Karpas-422 (cell line): ENCODE measurements at places on chromosomes 5 and 9.

DNA sequence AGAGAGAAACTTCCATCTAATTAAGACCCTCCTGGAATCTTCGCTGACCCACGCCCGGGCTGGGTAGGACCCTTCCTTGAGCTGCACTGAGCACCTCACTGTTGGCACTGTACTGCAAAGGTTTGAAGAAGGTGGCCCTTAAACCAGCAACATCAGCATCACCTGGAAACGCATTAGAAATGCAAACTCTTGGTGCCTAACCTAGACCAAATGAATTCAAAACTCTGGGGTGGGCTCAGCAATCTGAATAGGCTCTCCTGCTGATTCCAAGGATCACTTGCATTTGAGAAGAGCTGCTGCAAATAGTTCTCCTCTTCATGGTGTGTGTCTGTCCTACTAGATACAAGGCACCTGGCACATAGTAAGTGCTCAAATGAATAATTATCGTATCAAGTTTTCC, 2.7 kb upstream of the ZNF618 start:
- DNase-seq, result no peak

GRCh38 chr5:143194206-143194605, 209.3 kb downstream of the NR3C1 start:
- no peak for DNase-seq

- no peak for DNase-seq
Measured at GRCh38 chr5:5780253-5780652, 357.8 kb downstream of the ICE1 start.

DNA sequence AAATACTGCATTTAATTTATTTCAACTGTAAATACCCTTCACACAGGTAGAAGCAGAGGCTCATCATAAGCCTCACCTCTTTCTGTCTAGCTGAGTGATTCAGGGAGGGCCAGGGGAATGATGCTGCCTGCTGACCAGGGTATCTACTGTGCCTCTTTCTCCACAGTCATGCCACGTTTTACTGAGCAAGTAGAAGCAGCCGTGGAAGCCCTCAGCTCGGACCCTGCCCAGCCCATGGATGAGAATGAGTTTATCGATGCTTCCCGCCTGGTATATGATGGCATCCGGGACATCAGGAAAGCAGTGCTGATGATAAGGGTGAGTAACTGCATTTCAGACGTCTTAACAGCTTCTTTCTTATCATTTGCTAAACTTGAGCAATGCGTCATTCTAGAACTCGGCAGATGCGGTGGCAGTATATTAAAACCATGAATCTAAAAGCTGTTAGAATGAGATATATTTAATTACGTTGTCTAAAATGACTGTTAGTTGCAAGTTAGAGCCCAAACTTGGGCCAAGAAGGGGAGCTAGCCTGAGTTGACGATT, 50.0 kb upstream of the LRRTM2 start:
- no peak for DNase-seq

GRCh38 chr5:72812488-72812887, 4.0 kb upstream of the TNPO1 start:
- DNase-seq, result no peak

DNA sequence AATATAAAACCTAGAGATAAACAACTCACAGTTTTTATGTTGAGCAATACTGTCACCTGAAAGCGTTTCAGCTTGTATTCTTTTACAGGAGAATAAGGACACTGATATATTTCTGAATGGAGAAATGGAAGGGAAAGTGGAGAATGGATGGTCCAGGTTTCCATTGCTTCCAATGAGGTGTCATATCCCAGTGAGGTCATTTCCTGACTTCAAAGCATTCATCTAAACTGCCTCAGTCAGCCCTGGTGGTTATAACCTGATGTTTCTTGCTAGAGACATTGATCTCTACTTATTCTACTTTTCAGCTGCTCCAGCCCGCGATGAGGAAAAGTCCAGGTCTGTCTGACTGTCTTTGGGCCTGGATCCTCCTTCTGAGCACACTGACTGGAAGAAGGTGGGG, 2.6 kb downstream of the GABRA1 start:
- no peak for DNase-seq

- DNase-seq, result no peak
Measured at GRCh38 chr5:31280210-31280609, 86.7 kb downstream of the CDH6 start.

GRCh38 chr9:8668751-8669150, 869.2 kb upstream of the DMAC1 start:
- DNase-seq, result no peak

DNA sequence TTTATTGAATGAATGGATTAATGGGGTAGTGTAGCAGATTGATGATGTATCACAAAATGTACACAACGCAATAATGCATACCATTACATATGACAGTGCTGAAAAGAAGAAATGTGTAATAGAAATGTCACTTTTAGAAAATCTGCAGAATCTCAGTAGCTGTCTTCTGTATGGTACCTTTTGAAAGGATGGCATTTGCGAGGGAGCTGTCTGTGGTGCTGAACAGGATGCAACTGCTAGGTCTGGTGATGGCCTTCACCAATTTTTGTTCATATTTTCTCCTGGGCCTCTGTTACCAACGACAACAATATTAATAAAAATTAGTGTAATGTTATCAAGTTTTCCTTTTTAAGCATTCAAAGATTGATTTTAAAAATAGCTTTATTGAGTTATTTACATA, 36.2 kb upstream of the OTULIN start:
- peak; percentile 83 for DNase-seq

DNA sequence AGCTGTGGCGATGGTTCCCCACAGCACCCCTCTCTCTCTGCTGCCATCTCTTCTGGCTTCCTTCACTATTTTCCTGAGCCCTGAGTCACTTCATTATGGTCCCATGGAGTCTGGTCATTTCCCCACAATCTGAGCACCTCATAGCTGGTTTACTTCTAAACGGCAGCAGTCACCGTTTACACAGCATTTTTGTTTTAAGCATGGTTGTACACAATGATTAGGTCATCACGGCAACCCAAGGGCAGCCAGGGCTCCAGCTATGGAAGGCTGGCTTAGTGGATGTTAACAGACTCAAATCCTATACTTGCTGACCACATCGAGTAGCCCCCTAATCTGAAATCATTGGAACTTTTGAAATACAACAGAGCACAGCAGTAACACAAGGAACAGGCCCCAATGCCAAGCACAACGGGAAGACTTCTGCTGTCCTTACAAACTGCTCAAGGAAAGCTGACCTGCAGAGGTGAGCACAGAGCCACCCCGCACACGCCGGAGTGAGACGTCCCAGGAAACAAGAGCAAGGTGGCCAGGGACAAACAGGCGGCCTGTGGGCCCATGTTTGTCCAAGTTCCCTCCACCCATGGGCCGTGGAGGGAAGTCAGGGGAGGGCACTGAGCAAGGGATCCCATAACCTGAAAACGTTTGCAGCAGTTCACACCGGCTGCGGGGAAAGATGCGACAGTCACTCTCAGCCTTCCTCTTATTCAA, 22.9 kb downstream of the CAMSAP1 start:
- no peak for DNase-seq

GRCh38 chr5:89187883-89188465, 305.0 kb upstream of the MEF2C start:
- no peak for DNase-seq

- DNase-seq, result no peak
Measured at GRCh38 chr5:96287136-96287535, 145.9 kb downstream of the PCSK1 start.

DNA sequence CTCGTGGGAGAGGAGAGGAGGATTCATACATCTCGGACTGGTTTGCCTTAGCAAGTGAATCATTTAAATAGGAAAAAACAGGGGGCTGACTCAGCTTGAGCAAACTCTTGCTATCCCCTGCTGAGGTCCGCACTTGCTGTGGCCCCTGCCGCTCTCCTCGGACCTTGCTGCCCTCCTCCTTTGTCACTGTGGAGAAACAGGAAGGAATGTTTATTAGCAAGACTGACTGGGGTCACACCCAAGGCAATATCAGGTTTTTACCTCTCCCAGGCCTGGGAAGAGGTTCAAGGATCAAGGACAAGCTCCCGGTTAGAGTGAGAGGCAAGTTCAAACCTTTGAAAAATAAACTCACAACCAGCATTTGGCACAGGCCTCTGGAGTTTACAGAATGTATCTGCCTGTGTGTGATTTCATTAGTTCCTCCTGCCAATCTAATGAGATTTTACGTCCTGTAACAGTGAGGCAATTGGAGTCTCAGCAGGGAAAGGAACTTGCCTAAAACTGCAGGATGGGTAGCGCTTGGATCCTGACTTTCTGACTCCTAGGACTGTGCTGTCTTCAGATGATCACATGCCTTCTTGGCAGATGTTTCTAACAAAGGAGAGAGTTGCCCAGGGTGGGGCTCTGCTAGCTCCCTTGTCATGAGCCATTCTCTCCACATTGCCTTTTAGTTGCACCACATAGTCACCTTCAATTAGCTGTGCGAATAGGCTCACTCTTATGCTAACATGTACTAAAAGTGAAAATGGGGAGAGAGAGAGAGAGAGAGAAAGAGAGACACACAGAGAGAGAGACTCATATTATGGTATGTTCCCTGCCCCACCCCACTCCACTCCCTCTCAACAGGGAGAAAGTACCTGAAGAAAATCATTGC, 108.6 kb upstream of the CDKN2B start:
- DNase-seq, result no peak

GRCh38 chr5:19608444-19609002, 379.5 kb downstream of the CDH18 start:
- peak; percentile 42 for DNase-seq

- no peak for DNase-seq
Measured at GRCh38 chr5:44252545-44252944, 136.7 kb downstream of the FGF10 start.

GRCh38 chr9:131065599-131065998, 30.7 kb upstream of the AIF1L start:
- no peak for DNase-seq

DNA sequence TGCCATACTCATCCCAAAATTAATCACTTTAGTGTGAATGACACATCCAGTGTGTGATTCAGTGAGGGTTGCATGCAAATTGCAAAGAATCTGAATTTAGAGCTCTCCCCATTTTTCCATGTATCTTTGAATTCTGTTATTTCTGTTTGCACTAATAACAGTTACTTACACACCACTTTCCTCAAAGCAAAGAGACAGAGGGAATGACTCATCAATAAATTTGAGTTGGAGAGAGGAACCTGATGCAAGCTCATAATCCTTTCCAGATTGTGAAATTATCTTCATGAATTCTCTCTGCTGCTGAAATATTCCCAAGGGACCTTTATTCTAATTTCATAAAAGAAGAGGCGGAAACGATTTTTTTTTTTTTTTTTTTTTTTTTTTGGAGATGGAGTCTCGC, 204.8 kb downstream of the CDH9 start:
- DNase-seq, result no peak

DNA sequence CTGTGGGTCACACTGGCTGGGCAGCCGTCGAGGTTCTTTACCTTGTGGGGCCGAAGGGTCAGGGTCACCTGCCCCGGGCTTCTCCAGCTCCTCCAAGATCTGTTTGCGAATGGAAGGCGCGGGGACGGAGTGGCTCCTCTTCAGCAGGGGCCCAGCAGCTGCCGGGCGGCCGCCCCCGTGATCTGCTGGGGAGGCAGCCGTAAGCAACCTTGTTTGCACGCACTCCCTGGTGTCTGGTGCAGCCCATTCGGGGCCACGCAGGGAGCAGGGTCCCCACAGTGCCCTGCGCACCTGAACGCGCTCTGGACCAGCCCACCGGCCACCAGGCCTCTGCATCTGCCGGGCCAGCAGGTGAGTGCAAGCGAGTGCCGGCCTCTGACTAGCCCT, 34.9 kb downstream of the PNPLA7 start:
- DNase-seq, result no peak

- DNase-seq, result no peak
Measured at GRCh38 chr5:116363780-116364179, 210.8 kb downstream of the SEMA6A start.

GRCh38 chr5:55934115-55934613, 60.6 kb downstream of the IL6ST start:
- no peak for DNase-seq

DNA sequence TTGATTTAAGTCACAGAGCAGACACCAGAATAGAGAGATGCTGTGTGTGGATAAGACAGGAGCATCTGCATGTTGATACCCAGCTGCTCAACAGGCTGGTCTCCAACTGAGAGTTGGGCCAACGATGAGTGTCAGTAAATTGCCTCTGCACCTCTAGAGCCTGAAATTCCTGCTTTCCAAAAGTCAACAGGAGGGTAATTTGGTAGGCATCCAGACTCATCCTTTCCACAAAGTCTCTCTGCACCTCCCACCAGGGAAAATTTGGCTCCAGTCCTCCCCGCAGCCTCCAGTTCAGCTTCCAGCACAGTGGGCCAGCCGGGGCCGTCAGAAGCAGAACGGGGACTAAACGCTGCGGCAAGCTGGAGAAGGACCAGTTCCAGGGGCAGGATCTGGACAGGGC, 136.9 kb downstream of the RFK start:
- no peak for DNase-seq
